ENCODE measurements at places on chromosomes 16 and 17.

- DNase-seq: no peak
Observed at GRCh38 chr17:59165933-59166342, 10.4 kb downstream of the PRR11 start.

DNA sequence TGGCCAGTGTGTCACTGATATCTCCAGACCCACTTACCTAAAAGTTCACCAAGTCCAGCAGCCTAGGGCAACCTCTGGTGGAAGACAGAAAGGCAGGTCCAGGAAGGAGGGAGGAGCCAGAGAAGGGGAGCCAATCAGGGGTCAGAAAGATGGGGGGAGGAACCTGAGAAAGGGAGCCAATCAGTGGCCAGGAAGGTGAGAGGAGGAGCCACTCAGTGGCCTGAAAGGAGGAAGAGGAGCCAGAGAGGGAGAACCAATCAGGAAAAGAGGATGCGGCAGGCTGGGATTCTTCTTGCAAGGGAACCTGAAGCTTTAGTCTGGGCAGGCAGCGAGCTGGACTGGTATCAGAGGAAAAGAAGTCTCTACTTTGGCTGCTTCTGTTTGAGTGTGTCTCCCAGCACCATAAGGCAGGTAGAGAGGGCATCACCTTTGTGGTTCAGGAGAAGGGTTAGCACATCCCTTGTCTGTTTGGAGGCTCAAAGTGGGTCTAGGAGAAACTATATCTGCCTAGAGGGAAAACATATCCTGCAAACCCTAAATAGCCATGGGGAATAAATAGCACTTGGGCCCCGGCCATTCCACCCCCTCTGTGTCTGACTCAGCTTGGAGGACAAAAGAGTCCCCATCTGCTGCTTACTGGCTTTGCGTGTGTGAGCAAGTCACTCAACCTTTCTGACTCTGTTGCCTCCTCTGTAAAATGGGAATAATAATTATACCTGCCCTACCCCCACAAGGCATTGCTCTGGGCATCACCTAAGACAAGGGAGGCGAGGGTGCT lies 43.4 kb upstream of the CRHR1 start:
- DNase-seq: no peak

DNA sequence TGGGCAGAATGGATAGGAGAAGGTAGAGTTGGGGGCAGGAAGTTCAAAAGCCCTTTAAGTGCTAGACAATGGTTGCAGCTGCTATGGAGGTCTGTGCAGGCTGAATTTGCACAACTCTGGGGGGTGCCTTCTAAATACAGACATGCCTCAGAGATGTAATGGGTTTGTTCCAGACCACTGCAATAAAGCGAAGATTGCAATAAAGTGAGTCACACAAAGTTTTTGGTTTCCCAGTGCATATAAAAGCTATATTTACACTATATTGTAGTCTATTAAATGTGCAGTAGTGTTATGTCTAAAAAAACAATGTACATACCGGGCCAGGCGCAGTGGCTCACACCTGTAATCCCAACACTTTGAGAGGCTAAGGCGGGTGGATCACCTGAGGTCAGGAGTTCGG lies 60.5 kb upstream of the MYOCD start:
- DNase-seq: no peak

DNA sequence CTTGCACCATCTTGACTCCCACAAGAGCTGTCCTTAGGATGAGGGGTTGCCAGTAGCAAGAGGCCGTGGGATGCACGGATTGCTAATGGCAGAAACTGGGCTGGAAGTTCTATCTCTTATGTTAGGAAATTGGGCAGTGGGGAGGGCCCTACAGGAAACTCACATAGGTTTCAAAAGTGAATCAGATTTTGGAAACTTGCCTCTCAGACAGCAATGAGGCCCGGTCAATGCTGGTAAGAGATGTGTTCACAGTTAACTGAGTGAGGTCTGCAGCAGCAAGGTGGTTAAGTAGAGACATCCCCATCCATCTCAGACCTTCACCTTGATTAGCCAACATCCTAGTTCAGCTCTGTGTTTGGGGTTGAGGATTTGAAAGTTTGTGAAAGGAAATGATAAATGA lies 164.7 kb downstream of the ABCA8 start:
- no peak for DNase-seq

- no peak for DNase-seq
Observed at GRCh38 chr17:63482509-63482908, 5.6 kb downstream of the ACE start.

GRCh38 chr17:78210111-78210510 lies 3.9 kb upstream of the BIRC5 start:
- DNase-seq: no peak

GRCh38 chr17:57697891-57698711 lies 47.0 kb downstream of the CCDC182 start:
- DNase-seq: no peak

DNA sequence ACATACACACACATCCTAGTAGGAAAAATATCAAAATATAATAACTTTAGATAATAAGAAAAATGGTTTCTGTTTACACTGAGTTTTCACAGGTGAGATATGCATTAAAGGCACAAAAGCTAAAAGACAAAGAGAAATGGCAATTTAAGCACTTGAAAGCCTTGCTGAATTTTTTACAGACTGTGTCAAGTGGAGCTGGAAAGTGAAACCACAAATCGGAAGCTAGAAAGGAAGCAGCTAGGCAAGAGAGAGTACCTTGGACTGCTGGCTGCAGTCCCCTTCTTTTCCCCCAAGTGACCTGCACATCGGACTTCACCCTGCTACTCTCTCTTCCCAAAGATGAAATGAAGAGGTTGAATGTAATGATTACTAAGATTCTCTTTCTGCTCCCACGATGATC lies 135.1 kb downstream of the CDH13 start:
- no peak for DNase-seq

- no peak for DNase-seq
Observed at GRCh38 chr17:39018267-39019134, 51.3 kb upstream of the FBXO47 start.

DNA sequence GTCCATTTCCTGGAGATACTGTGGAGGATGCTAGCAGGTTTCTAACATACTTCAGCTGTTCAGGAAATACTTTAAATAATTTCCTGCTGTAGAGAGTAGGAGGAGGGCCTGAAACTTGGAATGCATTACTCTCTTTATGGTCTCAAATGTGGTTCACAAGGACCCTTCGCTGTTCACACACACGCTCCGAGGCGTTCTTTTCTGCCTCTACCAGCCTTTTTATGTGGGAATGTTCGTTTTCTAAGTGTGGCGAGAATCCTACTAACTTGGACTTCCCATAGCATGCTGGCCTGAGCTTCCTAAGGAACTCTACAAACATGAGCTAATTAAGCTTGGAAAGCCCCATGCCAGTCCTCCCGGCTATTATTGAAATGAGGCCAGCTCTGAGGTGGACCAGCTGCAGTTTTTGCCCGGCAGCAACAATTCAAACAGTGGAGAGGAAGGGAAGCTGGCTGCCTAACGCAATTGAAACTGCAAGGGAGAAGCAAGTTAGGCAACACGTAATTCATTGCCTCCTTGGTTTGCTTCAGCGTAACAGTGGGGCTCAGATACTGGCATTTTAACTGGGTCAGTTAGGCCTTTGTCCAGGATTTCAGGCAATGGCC lies 18.9 kb downstream of the KPNA2 start:
- DNase-seq: no peak

DNA sequence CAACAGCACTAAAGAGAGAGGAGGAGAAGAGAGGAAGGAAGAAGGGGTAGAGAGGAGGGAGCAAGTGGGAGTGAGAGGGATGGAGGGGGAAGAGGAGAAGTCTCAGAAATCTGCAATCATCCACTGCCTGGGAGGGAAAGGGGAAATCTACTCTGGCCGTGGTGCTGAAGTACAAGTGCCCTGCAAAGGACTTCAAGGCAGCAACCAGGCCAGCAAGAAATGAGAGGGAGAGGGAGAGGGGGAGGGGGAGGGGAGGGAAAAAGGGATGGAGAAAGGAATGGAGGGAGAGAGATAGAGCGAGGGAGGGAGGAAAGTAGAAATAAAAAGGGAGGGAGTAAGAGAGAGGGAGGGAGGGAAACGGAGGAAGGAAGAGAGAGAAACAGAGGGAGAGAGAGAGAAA lies 130.8 kb upstream of the EEF2KMT start:
- DNase-seq: no peak

GRCh38 chr16:55062442-55062841 lies 131.8 kb downstream of the IRX5 start:
- no peak for DNase-seq

DNA sequence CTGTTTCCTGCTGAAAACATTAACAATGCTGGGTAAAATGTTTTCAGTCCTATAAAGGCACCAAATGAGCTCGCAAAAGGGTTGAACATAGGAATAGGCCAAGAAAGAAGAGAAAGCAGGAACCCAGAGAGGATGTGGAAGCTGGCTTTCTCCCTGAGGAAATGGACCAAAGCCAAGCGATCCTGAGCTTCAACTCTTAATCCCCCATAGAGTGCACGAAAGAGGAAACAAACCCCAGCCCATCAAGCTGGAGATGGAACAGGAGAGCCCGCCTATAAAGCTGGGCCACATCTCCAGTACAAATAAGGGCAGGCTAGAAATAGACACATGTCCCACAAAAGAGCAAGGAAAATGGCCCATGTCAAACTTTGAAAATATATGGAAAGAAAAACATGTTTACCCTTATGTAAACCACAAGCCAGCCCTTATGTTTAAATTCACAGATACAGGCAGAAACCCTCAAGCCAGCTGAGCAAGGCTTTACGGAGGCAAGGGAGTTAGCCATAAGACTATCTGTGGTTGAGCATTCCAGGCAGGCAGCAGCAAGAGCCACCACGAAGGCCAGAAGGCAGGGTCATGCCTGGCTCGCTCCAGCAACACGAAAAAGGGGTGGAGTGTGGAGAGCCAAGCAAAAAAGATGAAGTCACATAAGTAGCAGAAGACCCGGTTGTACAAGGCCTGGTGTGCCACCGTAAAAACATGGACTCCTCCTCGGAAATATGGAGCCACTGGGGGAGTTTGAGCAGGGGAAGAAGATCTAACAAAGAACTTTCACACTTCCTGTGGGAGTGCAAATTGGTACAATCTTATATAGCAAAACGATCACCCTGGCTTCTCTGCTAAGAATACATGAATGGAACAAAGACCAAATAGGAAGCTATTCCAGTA lies 27.8 kb downstream of the COPRS start:
- DNase-seq: no peak

GRCh38 chr17:41518789-41519449 lies at the start of gene KRT15:
Gene KRT15 (minus strand): TSS chr17:41518890. CDS start chr17:41518827, 63 bp downstream.
- no peak for DNase-seq

- no peak for DNase-seq
Observed at GRCh38 chr16:56047307-56048234, 143.7 kb upstream of the GNAO1 start.

DNA sequence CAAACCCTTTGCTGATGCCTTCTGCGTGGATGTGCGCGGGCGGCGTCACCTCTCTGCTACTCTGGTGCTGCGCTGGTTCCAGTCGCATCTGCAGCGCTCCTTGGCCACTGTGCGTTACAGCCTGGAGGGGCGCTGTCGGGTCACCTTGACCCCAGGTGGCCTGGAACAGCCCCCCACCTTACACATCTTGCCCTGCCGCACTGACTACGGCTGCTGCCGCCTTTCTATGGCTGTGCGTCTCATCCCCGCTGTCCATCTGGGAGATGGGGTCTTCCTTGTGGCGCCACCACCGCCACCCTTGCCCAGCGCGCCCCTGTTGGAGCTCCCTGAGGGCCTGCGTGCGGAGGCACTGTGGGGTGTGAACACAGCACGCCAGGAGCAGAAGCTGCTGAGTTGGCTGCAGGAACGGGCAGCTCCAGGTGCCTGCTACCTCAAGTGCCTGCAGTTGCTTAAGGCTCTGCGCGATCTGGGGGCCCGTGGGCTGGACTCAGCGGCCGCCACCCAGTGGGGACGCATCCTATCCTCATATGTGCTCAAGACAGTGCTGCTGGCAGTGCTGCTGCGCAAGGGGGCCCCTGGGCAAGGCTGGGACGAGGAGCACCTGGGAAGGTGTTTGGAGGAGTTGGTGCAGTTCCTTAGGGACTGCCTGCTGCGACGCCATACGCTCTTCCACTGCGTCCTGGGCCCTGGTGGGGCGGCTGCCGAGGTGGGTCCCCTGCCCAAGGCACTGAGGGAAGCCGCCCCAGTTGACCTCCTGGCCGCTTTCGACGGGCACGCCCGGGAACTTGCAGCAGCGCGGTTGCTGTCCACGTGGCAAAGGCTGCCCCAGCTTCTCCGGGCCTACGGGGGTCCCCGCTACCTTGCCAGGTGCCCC lies 1.6 kb downstream of the ITPRIPL2 start:
- no peak for DNase-seq

DNA sequence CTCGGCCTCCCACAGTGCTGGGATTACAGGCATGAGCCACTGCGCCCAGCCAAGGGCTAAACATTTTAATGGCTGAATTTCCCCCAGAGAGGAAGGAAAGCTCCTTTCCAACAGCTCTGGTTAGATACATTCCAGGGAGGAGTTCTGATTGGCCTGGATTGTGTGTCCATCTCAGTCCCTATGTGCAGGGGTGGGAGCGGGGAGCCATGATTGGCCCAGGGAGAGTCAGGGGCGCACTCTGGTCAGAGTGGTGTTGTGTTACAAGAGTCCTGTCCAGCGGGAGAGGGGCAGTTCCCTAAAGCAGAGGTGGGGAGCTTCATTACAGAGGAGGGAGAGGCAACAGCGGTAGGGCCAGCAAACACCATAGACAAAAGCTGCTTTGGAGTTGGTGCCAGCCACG lies 75.0 kb downstream of the RAP1GAP2 start:
- DNase-seq: no peak

DNA sequence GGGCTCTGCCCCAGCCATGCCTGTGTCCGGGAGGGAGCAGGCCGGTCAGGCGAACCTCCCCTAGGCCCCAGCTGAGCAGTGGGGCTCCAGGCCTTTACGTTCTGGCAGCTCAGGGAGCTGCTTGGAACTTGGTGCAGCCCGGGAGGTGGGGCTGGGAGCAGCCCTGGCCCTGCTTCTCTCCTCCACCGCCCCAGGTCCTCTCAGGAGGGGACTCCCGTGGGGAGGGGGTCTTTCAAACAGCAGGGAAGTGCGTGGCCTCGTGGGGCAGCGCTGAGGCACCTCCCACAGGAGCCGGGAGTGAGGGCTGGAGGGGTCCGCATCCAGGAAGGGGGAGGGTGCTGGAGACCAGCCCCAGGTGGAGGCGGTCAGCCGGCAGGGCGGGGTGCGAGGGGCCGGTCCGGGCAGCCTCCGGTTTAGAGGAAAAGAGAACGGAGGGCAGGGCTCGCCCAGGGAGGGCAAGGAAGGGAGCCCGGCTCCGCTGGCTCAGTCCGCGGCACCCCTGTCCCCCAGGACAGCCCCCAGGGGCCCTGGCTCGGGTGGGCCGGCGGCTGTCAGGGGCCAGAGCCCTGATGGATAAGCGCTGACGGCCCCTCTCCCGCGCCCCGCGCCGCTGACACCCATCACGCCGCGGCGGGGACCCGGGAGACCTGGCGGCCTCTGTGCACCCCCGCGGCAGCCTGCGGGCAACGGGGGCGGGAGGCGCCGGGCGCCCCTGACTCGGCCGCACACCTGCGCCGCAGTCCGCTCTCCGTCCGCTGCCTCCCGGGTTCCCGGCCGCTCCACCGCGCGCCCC lies 587 bp upstream of the PRR35 start:
- no peak for DNase-seq

GRCh38 chr16:82067042-82067803 lies 32.2 kb downstream of the HSD17B2 start:
- DNase-seq: no peak

All from RCC 7860 (cell line).